ENCODE measurements at places on chromosomes 1 and 21. TPM values are rescaled to one million over a fixed set of nuclear protein-coding genes. Genes with fewer than 3 reads are reported as not detected.

REN gene
- total RNA-seq = not detected

KRTAP19-1 gene
- total RNA-seq = not detected

SIM2 gene
- total RNA-seq = 0.08 TPM

FOXD2 gene
- 0.08 TPM for total RNA-seq

SRM gene
- 55.1 TPM for total RNA-seq

Measured in hair follicular keratinocyte (primary cell).